Right cardiac atrium (tissue), 5 donors: ENCODE measurements at places on chromosomes 12 and 14.

GRCh38 chr12:52704464-52704863 lies 1.1 kb upstream of the KRT77 start:
- no peak for DNase-seq

DNA sequence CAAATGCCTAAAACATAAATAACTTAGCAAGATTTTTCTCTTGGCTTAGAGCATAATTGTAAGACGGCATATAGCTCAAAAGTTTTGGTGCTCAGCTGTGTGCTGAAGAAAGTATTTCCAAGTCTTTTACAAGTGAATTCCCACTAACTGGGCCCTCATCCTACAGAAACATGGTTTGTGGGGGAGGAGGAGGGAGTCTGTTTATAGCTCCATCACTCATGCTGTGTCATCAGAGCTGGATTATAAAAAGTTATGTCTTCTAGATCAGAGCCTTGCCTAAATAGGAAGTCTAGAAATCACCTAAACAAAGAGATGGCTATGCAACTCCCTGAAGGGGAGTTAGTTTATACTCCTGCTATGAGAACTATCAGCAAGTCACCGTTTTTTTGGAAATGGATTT lies 65.9 kb upstream of the OTOGL start:
- no peak for DNase-seq

- no peak for DNase-seq
These were observed 21.7 kb downstream of the NUBPL start for GRCh38 chr14:31582836-31583452.

- peak; percentile 91 for DNase-seq
These were observed 37.3 kb upstream of the ATXN2 start for GRCh38 chr12:111636209-111636945.

- DNase-seq, result no peak
These were observed 556.6 kb downstream of the TRHDE start for GRCh38 chr12:72828662-72829324.

DNA sequence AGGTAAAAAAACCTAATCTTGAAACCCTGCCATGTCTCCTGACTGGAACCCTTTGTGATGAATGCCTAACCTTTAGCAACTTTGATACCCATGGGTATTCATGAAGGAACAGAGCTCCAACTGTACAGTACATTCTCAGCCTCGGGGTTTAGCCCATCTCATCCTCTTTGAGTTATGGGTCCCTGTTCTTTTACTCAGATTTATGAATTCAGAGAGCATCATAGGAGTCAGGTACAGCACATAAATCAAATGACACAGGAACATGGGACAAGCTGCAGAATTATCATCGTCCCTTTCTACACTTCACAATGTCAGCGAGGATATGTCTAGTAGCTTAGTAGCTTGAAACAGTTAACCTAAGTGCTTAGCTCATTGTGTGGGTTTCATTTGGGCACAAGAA lies 527.4 kb downstream of the NOVA1 start:
- no peak for DNase-seq

- no peak for DNase-seq
These were observed 32.5 kb upstream of the E2F7 start for GRCh38 chr12:77097846-77098245.

DNA sequence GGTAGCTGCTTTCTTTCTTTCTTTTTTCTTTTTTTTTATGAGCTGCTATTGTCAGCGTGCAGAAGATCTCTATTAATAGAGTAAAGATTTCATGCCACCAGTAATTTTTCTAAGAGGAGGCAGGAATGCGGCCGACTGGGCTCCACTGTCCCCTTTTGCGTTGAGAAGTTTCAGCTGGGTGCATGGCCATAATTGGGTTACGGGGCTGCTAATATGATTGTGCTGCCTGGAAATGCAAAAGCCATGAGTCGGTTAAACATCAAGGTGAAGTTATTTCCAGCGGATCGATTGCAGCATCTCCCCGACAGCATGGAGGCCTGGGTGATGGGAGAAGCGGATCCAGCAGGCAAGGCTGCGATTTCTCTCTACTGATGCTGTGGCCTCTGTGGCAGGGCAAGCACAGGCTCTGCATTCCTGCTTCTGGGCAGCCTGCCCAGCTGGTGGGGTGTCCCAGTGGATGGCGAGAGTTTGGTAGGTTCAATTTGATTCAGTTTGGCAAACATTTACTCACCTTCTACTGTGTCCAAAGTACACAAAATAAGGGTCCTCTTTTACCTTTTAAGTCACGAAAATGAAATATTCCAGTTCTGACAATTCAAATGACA lies 54.4 kb upstream of the PRMT8 start:
- no peak for DNase-seq

- DNase-seq, result no peak
These were observed 9.9 kb downstream of the GPR132 start for GRCh38 chr14:105055334-105055733.

GRCh38 chr14:76653875-76654572 lies 107.2 kb upstream of the VASH1 start:
- DNase-seq, result no peak

DNA sequence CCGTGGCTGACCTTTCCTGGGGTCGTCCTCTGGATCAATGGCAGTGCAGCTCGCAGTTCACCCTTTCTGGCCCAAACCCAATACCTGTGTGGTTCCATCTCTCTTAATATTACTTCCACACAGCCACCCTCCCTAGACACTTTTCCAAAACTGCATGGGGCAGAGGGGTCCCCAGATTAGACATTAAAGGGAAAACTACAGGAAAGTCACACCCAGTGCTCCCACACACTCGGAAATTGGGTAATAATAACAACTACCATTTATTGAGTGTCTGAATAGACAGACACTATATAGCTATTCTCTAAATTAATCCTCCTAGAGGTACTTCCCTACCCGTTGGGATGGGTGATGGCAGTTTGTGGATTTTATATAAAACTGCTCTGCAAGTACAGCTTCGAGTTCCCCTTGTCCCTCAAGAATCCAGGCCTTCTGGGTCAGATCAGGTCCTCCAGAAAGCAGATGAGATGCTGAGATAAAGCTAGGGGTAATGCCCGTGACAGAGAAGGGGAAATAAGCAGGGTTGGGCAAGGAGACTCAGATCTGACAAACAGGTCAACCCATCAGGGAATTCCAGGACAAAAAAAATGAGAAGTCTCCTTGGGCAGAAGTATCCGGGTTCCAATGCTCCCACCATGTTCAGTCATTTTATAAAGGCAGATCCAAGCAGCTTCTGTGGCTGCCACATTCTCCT lies 795 bp upstream of the PXN start:
- no peak for DNase-seq

- DNase-seq, result no peak
These were observed 195.7 kb upstream of the LRIG3 start for GRCh38 chr12:59115995-59116394.

DNA sequence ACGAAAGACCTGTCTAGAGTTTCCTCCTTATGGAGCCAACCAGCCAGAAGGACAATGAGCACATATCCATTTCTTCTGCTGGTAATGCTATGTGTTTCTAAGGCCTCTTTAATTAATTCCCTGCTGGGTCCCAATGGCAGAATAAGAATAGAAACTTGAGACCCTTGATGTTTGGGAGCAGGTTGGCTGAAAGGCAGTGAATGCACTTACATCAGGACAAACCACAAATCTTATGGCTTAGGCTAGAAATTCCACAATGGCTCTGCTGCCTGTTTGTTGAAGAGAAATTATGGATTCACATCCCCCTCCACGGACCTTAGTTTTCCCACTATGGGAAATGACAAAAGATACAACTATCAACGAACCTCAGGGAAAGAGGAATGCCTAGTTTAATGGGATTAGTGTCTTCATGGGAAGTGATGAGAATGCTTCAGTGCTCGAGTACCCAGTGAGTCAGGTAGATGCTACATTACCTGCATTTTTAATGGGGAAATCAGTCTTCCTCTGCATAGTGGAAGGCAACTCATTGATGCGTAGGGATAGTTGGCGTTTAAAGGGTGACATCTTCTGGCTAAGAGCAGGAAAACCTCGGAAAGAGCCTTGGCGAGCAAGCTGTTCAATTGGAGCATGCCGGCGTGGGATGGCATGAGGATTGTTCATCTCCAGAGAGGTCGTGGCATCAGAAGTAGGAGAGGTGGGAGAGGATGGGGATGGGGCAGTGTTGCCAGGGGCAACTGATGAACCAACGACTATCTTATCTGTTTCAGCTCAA lies 46.5 kb downstream of the PAPLN start:
- no peak for DNase-seq

GRCh38 chr12:103415681-103416080 lies 80.1 kb downstream of the C12orf42 start:
- DNase-seq, result no peak
